ENCODE measurements at places on chromosomes 5 and 9. TPM values are rescaled to one million over a fixed set of nuclear protein-coding genes. Genes with fewer than 3 reads are reported as not detected.

CCDC127 gene
- polyA plus RNA-seq: 11.1 TPM

DNA sequence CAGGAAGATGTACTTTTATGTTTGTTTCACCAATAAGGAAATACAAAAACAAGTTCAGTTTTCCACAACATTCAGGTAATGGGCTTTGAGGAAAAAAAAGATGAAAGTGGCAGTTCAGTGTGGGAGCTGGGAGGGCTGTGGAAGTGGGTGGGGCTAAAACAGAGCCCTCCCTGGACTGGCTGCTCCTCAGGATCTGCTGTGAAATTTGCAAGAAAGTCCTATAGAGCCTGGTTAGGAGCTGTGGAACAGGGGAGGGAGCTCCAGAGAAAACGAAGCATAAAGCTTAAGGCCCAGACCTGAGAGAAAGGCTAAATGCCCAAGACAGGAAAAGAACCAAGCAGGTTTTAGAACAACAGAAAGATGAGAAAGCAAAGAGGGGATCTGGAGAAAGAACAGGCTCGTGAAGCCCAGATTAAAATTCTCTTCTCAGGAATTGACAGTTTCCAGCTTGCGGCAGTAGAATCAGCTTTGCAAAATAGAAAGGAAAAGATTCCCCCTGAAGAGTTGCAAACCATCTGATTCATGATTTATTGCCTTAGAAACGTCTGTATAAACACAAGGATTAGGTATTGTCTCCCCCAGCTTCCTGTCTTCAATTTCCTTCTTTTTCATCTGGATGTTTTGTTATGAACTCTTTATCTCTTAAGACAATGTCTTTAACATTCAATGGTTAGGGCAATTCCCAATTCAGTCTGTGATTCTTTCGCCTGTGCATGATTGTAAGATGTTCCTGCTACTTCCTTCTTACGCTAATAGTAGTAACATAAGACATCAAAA, 26.3 kb upstream of the CRHBP start:
- DNase-seq: no peak

ZNF608 gene
- 27.5 TPM for polyA plus RNA-seq

CEL gene
- 3.0 TPM for polyA plus RNA-seq

DNA sequence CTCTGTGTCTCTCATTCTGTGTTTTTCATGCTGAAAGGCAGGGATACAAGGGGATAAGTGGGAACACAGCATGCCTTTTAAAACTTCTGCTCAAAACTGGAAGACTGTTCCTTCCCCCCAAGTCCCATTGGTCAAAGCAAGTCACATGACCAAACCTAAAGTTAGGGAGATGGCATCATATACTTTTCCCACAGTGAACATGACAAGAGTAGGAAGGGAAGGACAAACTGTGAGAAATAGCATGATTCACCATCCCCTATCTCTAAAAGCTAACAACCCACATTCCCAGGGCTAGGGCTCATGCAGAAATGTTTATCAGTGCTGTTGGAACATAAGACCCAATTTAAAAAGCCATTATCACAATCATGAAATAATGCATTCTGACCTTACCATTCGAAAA, 24.2 kb upstream of the SHISAL2B start:
- DNase-seq: no peak

DNA sequence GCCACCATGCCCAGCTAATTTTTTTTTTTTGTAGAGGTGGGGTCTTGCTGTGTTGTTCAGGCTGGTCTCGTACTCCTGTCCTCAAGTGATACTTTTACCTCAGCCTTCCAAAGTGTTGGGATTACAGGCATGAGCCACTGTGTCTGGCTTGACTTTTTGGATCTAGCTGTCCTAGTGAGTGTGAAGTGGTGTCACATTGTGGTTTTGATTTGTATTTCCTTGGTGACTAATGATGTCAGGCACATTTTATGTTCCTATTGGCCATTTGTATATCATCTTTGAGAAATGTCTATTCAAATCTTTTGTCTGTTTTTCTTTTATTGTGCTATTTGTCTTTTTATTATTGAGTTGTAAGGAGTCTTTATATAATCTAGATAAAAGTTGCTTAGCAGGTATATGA, 53.5 kb upstream of the MCCC2 start:
- peak; percentile 7 for DNase-seq

GRCh38 chr9:133873461-133873891, 118.6 kb downstream of the VAV2 start:
- DNase-seq: peak; percentile 86

DNA sequence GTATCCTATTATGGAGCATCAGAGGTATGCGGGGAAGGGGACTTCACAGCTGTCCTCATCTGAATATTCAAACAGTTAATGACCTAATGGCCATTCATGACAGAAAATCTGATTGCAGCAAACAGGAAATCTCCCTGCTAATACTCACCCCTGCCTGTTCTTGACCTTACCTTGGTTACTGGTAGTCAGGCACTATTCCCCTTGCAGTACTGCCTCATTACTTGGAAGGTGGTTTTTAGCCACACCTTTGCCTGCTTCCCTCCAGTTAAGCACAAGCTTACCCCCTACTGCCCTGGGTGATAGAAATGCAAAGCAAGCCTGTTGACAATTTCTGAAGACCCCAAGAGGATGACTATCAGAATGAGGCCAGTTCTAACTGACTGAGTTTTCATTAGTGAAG, 332.4 kb downstream of the NTRK2 start:
- DNase-seq: no peak

DNA sequence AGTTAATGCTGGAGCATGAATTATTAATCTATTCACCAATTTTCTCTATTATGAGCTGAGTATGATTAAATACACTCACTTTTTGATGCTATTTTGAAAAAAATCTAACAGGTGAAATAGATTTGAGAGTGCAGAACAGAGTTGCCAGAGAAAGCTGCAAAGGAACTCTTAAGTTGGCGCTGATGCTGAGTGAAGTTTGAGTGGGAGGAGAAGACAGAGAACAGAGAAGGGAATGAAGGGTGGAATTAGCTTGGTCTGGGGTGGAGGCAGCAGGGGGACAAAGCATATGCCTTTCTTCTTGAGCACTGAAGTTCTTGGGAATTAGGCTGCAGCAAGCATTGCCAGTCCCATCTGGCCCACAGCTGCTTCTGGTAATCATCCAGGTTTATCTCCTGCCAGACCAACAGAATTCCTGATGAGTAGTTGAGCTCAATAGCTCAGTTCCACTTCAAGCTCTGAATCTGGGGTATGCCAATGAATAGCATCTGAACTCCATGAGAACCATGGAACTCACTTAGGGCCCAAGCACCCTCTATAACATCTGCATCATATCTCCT, 290.1 kb downstream of the HINT1 start:
- no peak for DNase-seq

- DNase-seq: no peak
Observed at GRCh38 chr9:86281593-86282076, 703 bp downstream of the ISCA1 start.
